NCI-H345 (cell line): ENCODE measurements at places on chromosomes 5 and 9.

DNA sequence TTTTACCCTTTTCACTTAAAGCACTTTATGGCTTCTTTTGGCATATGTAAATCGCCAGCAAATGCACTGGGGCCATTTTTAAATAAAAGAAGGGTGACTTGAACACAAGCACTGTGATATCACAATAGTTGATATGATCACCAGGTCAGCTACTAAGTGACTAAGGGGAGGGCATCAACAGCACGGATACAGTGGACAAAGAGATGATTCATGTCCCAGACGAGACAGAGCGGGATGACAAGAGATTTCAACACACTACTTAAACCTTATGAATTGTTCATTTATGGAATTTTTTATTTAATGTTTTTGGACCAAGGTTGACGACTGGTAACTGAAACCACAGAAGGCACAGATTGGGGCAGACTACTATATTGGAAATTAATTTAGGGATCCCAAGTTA lies 54.1 kb downstream of the RORB start:
- DNase-seq = no peak

- no peak for DNase-seq
Observed at GRCh38 chr9:13661014-13661413, 381.5 kb upstream of the MPDZ start.

DNA sequence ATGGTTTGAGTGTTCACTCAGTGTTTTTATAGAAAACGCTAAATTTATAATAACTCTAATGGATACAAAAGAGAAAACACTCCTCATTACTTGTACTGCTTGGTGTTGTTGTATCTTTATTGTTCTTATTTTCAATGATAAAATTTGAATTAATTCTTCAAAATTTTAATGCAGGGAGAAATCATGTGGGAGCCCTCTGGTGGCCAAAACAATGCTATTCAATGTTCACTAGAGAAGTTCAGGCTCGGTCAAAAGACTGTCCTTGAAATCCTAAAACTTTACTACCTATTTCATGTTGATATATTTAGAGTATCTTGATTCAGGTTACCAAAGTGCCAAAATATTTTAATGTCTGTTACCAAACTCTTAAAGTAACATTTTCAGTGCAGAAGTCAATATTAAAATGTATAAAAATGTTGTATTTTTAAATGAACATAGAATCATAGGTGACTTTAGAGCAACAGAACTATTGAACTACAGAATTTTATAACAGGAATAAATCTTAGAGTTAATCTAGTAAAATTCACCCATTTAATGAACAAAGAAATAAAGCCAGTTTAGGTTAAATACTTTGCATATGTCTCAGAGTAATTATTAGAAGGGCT lies 1259.8 kb downstream of the PTPRD start:
- DNase-seq = peak; percentile 2

GRCh38 chr9:16532681-16533450 lies 337.6 kb downstream of the BNC2 start:
- no peak for DNase-seq

DNA sequence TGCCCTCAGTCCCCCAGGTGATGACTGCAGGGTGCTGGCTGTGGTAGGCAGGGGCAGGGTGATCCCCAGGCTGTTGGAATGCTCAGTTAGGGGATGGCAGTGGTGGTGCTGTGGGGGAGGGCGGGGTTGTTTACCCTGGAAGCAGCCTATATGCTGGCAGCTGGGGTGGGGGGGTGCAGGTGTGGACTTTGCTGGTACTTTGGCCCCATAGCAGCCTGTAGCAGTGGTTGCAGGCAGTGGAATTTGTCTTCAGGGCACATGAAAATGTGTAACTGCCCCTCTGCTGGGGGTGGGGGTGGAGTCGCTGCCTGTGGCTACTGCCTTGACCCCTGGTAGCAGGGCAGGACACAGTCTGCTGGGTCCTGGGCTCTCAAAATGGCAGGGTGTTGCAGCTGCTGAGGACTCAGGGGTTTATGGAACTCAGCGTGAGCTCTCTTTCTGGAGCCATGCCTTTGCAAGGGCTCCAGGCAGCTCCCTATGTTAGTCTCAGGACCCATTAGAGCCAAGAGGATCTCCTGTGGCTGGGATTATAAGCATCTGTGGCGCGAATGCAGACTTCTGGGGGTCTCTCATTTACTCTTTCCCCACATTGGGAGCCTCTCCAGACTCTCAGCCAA lies 65.0 kb downstream of the RMI1 start:
- DNase-seq = no peak

- DNase-seq = no peak
Observed at GRCh38 chr9:89425921-89426383, 72.0 kb downstream of the SEMA4D start.

- DNase-seq = no peak
Observed at GRCh38 chr5:11387382-11387781, 516.9 kb downstream of the CTNND2 start.
